GM23248 (cell line): ENCODE measurements at places on chromosomes 2 and 18. TPM values are rescaled to one million over a fixed set of nuclear protein-coding genes. Genes with fewer than 3 reads are reported as not detected.

The KCNK3 gene
- not detected in 2 replicates for total RNA-seq

The UNC80 gene
- not detected in 2 replicates for total RNA-seq

The HOXD11 gene
- total RNA-seq, result 28.4 and 31.6 TPM in 2 replicates

The SCYGR4 gene
- total RNA-seq, result not detected in 2 replicates

The ROCK2 gene
- total RNA-seq, result 38.3 and 40.0 TPM in 2 replicates

The UGT1A3 gene
- total RNA-seq, result not detected in 2 replicates

The LYG2 gene
- total RNA-seq, result not detected in 2 replicates

The IL1RL1 gene
- not detected in 2 replicates for total RNA-seq

The FBLN7 gene
- total RNA-seq, result 0.11 and 0.13 TPM in 2 replicates

The FTCDNL1 gene
- total RNA-seq, result 0.13 and 0.65 TPM in 2 replicates
